ENCODE measurements at places on chromosomes 5 and 9. TPM values are rescaled to one million over a fixed set of nuclear protein-coding genes. Genes with fewer than 3 reads are reported as not detected.

TUSC1 gene
- total RNA-seq: 10.7 TPM

PCDHGB4 gene
- total RNA-seq: 4.0 TPM

PDE8B gene
- 0.15 TPM for total RNA-seq

DMXL1 gene
- total RNA-seq: 11.3 TPM

GIN1 gene
- 3.9 TPM for total RNA-seq

N4BP3 gene
- total RNA-seq: 0.34 TPM

PCDHGB3 gene
- total RNA-seq: 0.50 TPM

EQTN gene
- total RNA-seq: not detected

CCDC180 gene
- 0.30 TPM for total RNA-seq

HBEGF gene
- 2.4 TPM for total RNA-seq

OR1J2 gene
- total RNA-seq: not detected

PIP5K1B gene
- not detected for total RNA-seq

SPEF2 gene
- total RNA-seq: 1.0 TPM

IL5 gene
- not detected for total RNA-seq

LSM11 gene
- total RNA-seq: 2.2 TPM

PKD2L2 gene
- total RNA-seq: not detected

PCDHGA5 gene
- 0.15 TPM for total RNA-seq

SLC4A9 gene
- total RNA-seq: not detected

IL13 gene
- not detected for total RNA-seq

DIMT1 gene
- total RNA-seq: 33.0 TPM

FAM78A gene
- total RNA-seq: 0.30 TPM

SPATA31A3 gene
- total RNA-seq: not detected

AGXT2 gene
- total RNA-seq: not detected

OBP2B gene
- not detected for total RNA-seq

CCL27 gene
- not detected for total RNA-seq

RGS3 gene
- total RNA-seq: 45.5 TPM

PCDHGB1 gene
- 0.30 TPM for total RNA-seq

GRIN1 gene
- not detected for total RNA-seq

KCNV2 gene
- total RNA-seq: not detected

Data from bronchus fibroblast of lung (primary cell).